ENCODE measurements at places on chromosomes 12 and 14.

GRCh38 chr14:60331201-60332045 is 82.4 kb downstream of the PPM1A start:
- peak; percentile 39 for DNase-seq

- no peak for DNase-seq
Measured at GRCh38 chr12:130998136-130998535, 44.4 kb downstream of the ADGRD1 start.

DNA sequence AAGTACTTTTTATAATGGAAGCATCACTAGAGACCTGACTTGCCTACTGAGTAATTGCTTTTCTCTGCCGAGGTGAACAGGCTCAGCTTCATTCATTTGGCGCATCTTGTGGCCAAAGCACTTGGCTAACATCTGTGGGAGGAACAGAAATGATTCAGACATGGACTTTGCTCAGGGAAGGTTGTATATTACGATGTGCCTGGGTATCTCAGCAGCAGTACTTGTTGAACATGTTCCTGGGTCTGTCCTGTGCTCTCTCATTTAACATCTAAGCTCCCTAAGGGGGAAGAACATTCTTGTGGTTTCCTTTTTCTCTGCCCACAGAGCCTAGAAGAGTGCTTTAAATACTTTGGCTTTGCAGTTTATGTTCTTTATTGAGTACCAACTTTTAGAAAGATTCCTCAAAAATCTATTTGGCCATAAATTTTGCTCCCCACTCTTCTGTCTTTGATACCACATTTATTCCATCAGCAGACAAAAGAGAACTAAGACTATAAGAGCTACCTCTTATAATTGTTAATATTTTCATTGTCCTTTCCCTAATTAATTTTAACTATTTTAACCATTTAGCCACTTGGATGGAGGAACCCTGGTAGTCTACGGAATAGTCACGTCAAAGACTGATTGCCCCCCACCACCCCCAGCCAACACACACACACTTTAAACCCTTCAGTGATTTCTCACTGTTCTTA is 101.2 kb upstream of the EGLN3 start:
- DNase-seq, result no peak

GRCh38 chr14:71693381-71693780 is 238.8 kb upstream of the RGS6 start:
- DNase-seq, result no peak

GRCh38 chr12:11553871-11554533 is 95.5 kb upstream of the ETV6 start:
- DNase-seq, result no peak

- no peak for DNase-seq
Measured at GRCh38 chr12:52539083-52539820, 13.7 kb downstream of the KRT71 start.

GRCh38 chr12:125549836-125550235 is 484.6 kb downstream of the AACS start:
- DNase-seq, result no peak

- no peak for DNase-seq
Measured at GRCh38 chr14:73754911-73755360, 40.8 kb upstream of the PNMA1 start.

DNA sequence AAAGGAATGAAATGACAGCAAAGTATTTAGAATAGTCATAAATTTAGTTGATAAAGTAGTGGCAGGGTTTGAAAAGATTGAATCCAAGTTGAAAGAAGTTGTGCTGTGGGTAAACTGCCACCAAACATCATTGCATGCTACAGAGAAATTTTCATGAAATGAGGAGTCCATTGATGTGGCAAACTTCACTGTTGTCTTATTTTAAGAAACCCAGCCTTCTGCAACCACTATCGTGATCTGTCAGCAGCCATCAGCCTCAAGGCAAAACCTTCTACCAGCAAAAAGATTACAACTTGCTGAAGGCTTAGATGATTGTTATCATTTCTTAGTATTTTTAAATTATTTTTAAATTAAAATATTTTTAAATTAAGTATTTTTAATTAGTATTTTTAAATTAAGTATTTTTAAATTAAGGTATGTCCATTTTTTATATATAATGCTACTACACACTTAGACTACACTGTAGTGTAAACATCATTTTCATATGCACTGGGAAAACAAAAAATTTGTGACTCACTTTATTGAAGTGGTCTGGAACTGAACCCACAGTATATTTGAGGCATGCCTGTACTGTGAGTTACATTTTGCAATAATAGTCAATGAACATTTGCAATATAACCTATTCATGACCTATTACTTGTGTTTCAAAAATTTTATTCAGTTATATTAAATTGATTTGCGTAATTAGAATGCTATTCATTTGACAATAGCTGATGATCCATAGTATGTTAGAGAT is 67.2 kb upstream of the SYT1 start:
- DNase-seq, result no peak

- DNase-seq, result peak; percentile 50
Measured at GRCh38 chr12:52870361-52871290, 21.8 kb upstream of the KRT78 start.

- DNase-seq, result no peak
Measured at GRCh38 chr12:24127919-24128721, 178.7 kb upstream of the SOX5 start.

- DNase-seq, result no peak
Measured at GRCh38 chr12:117166107-117166506, 24.2 kb downstream of the FBXO21 start.

DNA sequence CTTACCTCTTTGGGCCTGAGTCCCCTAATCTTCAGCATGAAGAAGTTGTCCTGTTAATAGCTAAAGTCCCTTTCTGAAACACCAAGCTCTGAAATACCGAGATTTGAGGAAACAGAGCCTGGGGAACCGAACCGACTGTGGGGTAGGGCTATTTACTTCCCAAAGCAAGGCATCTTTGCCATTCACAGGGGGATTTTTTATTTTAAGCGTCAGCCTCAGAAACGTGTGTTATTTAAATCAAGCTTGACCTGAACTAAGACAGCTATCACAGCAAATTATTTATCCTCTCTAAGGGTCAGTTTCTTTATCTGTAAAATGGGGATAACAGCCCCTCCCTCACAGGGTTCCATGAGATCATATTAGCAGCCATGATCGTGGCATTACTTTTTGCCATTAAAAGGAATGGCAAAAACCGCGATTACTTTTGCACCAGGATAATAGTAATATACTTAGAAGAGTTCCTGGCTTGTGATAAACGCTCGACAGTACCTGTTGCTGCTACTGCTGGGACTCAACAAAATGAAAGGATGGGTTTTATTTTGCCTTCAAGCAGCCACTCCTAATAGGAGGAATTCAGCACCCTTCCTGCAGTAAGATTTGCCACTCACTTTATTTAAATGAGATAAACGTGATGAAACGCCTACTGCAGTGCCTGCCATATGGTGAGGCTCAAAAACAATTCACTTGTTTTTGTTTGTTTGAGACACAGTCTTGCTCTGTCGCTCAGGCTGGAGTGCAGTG is 1.3 kb upstream of the CORO1C start:
- no peak for DNase-seq

- no peak for DNase-seq
Measured at GRCh38 chr12:128810182-128811127, 13.3 kb downstream of the SLC15A4 start.

GRCh38 chr12:124036657-124037109 is 63.7 kb downstream of the ZNF664 start:
- DNase-seq, result no peak

DNA sequence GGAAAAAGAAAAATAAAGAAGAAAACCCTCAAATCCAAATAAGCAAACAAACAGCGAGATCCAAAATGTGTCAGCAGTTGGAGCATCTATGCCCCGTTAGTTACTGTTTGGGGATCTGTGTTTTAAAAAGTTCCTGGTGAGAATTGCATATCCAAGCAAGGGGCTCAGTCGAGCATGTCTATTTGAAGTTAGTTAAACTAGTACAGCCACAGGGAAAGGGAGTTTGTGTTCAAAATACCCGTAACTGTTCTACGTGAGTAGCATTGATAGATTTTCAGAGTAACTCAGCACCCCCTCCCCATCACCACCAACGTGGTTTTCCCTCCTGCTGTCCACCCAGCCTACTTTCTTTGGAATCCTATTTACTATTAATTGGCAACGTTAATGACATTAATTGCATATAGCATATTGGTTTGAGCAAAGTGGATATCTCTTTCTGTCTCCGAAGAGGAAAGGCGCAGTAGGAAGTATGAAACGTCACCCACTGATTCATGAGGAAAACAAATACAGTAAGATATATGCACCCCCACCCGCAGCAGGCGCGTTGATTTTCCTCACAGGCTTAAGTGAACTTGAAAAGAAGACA is 1.5 kb downstream of the NPAS3 start:
- no peak for DNase-seq

- no peak for DNase-seq
Measured at GRCh38 chr12:52524898-52525591, 4.9 kb upstream of the KRT5 start.

DNA sequence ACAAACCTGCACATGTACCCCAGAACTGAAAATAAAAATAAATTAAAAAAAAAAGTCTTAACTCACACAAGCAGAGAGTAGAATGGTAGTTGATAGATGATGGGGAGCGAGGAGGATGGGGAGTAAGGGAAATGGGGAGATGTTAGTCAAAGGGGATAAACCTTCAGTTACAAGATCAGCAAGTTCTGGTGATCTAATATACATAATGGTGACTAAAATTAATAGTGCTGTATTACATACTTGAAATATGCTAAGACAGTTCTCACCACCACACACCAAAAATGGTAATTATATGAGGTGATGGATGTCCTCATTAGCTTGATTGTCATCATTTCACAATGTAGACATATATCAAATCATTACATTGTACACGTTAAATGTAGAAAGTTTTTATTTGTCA is 3.2 kb upstream of the C12orf42 start:
- no peak for DNase-seq

GRCh38 chr12:5364036-5364770 is 67.7 kb upstream of the NTF3 start:
- no peak for DNase-seq

DNA sequence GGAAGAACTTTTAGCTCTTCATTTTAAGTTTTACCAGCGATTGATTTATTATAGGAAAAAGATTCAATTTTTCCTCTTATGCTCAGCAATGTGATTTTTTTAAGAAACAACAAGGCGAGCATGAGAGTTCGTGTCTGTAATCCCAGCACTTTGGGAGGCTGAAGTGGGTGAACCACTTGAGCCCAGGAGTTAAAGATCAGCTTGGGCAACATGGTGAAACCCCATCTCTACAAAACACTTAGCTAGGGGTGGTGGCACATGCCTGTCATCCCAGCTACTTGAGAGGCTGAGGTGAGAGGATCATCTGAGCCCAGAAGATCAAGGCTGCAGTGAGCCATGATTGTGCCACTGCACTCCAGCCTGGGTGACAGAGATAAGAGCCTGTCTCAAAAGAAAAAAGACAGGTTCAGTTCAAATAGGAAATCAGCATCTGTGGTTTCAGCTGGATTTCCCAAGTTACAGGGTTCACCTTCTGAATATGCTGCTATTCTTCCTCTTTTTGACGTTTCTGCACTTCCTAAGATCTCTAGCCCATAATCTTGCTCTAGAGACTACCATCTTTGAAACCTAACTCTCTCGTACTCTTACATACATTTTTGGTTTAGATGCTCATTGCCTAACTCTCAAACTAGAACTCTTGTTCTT is 274.7 kb downstream of the SEC23A start:
- DNase-seq, result no peak

DNA sequence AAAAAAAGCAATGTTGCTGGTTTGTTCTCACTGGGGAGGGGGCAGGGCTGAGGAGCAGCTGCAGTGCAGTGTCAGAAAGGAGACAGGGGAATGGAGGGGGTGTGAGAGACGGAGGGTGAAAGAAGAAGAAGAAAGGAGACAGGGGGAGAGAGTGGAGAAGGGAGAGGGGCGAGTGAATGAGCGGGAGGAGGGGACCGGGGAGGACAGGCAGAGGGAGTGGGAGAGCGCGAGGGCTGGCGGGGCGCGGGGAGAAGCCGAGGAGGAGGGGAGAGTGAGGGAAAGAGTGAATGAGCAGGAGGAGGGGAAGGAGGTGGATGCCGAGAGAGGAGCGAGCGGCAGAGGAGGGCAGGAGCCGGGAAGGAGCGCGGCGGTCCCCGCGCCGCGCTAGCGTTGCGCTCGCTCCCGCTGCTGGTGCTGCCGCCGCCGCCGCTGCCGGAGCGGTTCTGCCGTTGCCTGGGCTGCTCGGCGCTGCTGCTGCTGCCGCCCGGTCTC is at the start of gene NOVA1:
Gene NOVA1, minus strand, starts transcription at position 445 of the 492 bp plus-strand sequence. CDS start 597 bp downstream, outside the sequence.
- no peak for DNase-seq

- no peak for DNase-seq
Measured at GRCh38 chr14:33642691-33643244, 308.1 kb downstream of the EGLN3 start.

DNA sequence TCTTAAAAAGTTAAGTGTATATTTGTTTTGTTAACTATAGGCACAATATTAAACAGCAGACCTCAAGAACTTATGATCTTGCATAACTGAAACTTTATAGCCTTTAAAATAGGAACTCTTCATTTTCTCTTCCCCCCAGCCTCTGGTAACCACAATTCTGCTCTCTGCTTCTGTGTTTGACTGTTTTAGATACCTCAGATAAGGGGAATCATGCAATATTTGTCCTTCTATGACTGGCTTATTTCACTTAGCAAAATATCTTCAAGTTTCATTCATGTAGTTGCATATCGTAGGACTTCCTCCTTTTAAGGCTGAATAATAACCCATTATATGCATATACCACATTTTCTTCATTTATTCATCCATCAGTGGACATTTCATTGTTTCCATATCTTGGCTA is 131.3 kb downstream of the PTPRO start:
- no peak for DNase-seq

DNA sequence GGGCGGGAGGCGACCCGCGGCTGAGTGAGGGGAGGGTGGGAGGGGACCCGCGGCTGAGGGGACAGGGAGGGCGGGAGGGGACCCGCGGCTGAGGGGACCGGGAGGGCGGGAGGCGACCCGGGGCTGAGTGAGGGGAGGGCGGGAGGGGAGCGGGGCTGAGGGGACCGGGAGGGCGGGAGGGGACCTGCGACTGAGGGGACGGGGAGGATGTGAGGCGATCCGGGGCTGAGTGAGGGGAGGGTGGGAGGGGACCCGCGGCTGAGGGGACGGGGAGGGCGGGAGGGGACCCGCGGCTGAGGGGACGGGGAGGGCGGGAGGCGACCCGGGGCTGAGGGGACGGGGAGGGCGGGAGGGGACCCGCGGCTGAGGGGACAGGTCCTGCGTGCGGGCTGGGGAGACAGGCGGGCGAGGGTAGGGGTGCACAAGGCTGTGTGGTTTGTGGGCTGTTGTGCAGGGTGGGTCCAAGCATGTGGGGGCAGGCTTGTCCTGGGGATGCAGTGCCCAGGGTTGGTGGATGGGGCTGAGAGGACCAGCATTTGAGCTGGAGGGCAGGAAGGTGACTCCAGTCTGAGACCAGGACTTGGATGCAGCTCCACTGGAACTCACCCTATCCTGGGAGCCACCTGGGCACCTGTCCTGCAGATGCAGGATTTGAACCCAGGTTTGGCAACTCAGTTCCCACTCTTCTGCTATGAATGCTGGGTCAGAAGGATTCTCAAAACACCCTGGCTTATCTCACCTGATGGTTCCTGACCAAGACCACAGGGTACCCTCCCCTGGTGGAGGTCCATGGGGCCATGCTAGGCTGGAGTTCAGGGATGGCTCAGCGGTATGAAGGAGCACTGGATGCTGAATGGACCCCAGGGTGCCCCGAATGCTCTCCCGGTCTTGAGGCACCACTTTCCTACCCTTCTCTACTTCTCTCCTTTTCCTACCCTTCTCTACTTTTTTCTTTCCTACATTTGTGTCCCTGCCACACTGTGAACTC is 9.4 kb downstream of the PLD4 start:
- DNase-seq, result no peak

GRCh38 chr12:264269-264668 is 1.6 kb upstream of the SLC6A13 start:
- no peak for DNase-seq

GRCh38 chr14:54147282-54147681 is 190.7 kb upstream of the BMP4 start:
- no peak for DNase-seq

All from stimulated activated CD8-positive, alpha-beta memory T cell treated with anti-CD3 and anti-CD28 coated beads, Interleukin-15, amount 100 ng/mL, for 4 hours (primary cell).